ENCODE measurements at places on chromosomes 5 and 9.
A peak's percentile ranks its signal among the peaks of the same experiment; 100 is the strongest.

GRCh38 chr9:88990729-88991065, 571 bp upstream of the S1PR3 start:
- peak; percentile 29 for DNase-seq

GRCh38 chr9:129725795-129726251, 27.0 kb downstream of the PTGES start:
- DNase-seq = no peak

DNA sequence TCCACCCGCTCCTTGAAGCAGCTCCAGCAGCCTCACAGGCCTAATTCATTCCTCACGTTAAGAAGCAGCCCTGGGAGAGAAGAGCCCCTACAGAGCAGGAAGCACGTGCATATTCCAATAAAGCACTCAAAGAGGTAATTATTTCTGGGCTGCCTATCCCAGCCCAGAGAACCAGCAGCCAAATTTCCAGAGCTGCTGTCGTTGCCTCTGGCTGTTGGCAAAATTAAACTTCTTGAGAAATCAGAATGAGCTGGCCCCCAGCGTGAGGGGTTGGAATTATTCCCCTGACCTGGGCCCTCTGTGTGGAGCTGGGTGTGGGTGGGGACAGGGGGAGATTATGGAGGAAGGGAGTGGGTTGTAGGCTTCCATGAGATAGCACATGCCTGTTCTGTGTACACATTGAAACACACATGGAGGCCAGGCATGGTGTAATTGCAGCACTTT, 86.8 kb upstream of the HSPA9 start:
- DNase-seq = no peak

DNA sequence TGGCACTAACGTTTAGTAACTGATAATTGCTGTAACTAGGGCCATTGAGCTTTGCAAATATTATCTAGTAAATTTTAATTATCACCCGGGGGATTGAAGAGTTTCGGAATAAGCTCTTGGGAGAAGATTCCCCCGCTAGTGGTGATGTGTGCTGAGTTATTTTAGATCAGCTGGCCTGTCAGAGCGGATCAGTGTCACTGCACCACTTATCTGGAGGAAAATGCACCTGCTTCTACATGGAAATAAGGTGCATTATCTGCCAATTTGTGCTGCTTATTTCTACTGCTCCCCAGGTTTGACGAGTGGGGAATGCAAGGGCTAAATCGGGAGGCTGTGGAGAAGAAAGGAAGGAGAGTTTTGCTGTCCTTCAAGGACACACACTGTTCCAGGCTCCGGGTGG, 518.6 kb downstream of the TLE4 start:
- DNase-seq = no peak

DNA sequence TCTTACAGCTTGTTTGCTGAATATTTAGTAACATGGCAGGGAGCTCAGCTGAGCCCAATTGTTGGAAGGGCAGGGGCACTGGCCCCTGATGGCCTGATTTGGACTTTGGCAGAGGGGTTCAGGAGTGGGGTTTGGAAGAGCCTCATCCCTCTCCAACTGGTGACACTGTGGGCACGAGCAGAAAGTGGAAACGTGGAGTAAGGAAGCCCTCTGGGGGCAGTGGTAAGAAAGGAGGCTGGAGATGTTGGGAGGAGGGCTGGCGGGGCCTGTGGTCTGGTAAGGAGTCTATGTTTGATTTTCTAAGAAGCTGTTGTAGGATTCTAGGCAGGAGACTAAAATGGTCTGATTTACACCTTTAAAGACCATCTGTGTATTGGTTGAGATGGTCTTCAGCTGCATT, 208.9 kb downstream of the HSPA4 start:
- no peak for DNase-seq

DNA sequence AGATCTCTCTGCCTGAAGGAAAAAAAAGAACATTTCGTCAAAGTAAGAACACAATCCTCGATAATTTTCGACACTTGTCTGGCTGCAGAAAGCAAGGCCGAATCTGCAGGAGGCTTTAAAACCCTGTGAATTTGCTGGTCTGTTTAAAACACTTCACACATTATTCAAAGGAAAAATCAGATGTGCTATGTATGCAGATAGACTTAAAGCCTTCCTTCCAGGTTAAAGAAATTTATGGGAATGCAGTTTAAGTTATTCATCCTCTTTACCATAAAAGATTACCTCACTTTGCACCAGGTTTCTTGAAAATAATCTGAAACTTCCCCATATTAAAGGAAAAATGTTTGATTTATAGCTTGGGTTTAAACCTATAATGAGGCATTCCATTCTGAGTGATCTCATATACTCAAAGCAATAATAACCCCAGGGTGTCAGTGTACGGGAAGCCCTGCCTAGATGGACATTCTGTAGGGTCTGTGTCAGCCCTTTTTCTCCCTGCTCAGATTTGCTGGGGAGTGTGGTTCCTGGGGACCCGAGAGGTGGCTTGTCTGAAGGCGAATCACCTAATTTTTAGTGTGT, 323.5 kb upstream of the SLC24A2 start:
- no peak for DNase-seq

- DNase-seq = no peak
Observed at GRCh38 chr5:160938532-160938931, 86.5 kb upstream of the ATP10B start.

DNA sequence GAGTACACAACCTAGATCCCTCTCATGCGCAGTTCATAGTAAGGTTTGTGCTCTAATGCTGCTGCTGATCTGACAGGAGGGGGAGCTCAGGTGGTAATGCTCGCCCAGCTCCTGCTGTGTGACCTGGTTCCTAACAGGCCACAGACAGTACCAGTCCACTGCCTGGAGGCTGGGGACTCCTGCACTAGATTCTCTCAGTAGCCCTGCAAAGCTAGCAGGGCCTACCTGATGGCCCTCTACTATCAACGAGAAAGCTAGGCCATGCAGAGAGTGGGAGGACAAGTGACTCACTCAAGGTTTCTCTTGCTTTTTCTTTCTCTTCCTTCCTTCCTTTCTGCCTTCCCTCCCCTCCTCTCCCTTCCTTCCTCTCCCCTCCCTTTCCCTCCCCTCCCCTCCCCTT, 55.1 kb upstream of the TEX48 start:
- no peak for DNase-seq

GRCh38 chr9:29183971-29184370, 1610.7 kb upstream of the C9orf72 start:
- DNase-seq = no peak

DNA sequence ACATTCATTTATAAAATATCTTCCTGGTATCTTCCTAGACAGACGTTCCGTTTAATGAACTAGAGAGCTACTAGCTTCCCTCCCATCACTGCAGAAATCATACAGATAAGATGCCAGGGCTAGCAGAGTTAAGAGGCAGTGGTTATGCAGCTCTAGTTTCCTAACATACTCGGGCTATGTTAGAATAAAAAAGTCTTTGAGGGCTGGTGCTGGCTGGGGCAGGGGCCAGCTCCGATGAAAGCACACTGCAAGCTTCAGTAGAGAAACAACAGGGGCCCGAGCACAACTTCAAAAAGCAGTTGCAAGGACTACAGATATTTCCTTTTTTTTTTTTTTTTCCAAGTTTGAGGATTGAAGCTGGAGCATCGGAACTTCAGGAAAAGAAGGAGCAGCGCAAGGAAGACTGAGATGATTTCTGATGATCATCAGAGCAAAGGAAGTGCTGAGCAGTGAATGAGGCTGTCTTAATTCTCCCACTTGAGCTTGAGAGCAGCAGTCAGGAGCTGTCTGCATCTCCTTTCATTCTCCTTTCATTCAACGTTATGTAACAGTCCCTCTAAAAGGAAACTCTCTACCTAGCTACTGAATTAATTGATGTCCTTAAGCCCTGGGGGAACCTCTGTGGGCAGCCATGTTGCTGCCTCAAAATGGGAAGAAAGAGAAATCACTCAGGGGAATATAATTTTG, 47.6 kb upstream of the ADCY2 start:
- no peak for DNase-seq

- DNase-seq = no peak
Observed at GRCh38 chr5:111739416-111739815, 17.6 kb downstream of the NREP start.

- peak; percentile 65 for DNase-seq
Observed at GRCh38 chr5:116361171-116361967, 213.3 kb downstream of the SEMA6A start.

GRCh38 chr5:79025054-79025472, 40.0 kb upstream of the ARSB start:
- DNase-seq = peak; percentile 47

DNA sequence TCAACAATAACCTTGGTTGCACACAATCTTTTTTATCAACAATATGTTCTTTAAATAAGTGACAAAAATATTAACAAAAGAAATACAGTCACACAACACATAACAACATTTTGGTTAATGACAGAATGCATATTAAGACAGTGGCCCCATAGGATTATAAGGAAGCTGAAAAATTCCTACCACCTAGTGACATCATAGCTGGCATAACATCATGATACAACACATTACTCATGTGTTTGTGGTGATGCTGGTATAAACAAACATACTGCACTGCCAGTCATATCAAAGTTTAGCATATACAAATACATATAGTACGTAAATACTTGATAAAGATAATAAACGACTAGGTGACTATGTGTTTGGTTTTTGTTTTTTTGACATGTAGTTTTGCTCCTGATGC, 344.8 kb upstream of the POU5F2 start:
- no peak for DNase-seq

DNA sequence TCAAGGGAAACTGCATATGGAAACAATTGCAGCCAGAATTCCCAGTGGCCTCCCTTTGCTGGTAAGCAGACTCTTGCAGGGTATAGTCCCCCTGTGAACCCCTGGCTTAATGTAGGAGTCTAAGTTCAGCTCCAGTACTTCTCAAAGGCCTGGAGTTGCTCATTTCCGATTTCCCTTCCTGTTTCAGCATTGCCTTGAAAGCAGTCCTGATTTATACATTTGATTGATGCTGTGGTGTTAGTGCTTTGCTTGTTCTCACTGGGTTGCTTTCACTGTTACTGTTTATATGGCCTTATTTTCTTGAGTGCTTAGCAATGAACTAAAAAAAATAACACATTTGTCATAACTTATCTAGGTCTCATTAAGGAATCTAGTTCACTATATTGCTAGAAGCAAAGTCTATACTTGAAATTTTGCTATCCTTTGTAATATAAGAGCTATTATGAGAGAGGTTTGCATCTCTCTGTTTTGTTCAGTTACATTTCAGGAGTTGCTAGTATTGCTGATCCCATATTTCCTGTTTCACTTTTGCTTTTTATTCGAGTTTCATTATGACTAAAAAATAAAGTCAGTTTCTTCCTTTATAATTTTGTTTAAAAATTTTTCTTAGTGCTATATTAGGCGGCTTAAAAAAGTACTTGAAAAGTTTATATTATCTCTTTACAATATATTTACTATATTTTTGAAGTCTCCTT, 122.4 kb upstream of the NMUR2 start:
- no peak for DNase-seq

- no peak for DNase-seq
Observed at GRCh38 chr9:125565126-125565525, 141.9 kb downstream of the MAPKAP1 start.

DNA sequence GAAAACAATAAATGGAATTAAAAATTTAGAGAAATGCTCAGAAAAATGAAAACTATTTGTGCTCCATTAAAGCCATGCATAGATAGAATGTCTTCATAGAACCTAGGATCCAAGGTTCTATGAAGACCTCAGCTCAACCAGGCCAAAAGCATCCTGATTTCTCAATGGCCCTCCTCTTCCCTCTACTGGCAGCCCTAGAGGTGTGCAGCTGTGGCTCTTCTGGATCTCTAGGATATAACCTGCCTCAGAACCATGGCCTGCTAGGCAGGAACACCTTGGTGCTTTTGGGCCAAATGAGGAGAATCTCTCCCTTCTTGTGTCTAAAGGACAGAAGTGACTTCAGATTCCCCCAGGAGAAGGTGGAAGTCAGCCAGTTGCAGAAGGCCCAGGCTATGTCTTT, 15.1 kb downstream of the IFNA1 start:
- DNase-seq = no peak

DNA sequence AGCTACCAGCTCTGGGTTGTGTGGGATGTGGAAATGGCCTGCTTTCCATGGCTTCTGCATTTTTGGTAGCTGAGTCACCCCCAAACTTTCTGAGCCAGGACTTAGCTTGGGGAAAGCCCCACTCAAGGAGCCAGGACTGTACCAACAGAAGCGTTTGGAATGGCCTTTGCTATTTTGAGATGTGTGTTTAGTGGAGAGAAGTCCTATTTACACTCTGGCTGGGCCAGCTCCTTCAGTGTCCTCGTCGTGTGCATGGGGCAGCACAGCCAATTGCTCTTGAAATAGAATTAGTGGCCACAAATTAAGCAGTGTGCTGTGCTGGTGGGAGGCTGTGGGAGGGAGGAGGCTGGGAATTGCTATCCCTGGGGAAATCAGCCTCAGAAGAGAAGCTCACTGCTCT, 51.6 kb downstream of the ENTREP1 start:
- DNase-seq = peak; percentile 53

- no peak for DNase-seq
Observed at GRCh38 chr5:168646335-168646734, 67.2 kb upstream of the PANK3 start.

- DNase-seq = no peak
Observed at GRCh38 chr9:97276310-97276852, 31.1 kb upstream of the CCDC180 start.

DNA sequence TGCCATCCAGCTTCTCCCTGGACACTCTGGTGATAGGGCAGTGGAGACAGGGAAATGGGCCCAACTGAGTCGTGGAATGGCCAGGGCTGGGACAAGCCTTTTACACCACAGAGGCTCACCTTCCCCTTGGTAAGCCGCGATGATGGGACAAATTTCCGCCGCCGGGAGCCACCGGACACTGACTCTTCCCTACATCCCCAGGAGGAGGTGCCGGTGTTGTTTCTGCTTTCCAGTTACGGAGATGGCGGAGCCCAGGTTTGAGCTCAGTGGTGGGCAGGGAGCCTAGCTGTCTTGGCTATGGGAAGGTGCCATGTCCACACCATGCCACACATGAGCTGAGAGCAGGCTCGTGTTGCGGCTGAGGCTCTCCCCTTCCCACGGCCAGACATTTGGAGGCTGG, 19.9 kb upstream of the WNK2 start:
- no peak for DNase-seq
